Inflammatory macrophage (primary cell): ENCODE measurements at places on chromosomes 1 and 21.

GRCh38 chr1:165531021-165531420, 12.8 kb upstream of the LRRC52 start:
- no peak for DNase-seq

DNA sequence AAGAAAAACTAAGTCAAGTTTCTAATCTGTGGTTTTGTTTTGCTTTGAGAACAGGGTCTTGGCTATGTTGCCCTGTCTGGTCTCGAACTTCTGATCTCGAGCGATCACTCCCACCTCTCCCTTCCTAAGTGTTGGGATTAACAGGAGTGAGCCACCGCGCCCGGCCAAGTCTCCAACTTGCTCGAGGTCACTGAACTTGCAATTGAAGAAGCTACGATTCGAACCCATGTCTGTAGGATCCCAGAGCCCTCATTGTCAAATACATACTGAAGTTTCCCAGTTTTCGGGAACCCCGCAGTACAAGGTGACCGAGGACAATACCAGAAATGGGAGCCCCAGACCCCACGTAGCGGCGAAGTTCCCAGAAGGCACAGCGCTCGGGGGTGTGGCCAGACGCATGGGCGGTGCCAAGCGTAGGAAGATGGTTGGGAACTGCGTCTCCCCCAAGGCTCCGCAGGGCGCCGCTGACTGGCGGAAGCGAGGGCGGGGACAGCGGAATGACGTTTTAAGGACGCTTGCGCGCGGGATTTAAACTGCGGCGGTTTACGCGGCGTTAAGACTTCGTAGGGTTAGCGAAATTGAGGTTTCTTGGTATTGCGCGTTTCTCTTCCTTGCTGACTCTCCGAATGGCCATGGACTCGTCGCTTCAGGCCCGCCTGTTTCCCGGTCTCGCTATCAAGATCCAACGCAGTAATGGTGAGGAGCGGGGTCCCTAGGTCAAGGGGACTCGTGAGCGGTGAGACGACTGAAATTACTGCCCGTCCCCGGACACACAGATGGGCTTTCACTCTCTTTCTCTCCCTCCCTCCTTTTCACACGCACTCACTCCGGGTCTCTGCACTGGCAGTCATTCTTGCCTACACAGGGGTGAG, at the start of gene KIF2C:
TSS of gene KIF2C (plus strand) at position 531 of the 872 bp plus-strand sequence. CDS start at position 627, 96 bp downstream.
- peak; percentile 99 for DNase-seq

DNA sequence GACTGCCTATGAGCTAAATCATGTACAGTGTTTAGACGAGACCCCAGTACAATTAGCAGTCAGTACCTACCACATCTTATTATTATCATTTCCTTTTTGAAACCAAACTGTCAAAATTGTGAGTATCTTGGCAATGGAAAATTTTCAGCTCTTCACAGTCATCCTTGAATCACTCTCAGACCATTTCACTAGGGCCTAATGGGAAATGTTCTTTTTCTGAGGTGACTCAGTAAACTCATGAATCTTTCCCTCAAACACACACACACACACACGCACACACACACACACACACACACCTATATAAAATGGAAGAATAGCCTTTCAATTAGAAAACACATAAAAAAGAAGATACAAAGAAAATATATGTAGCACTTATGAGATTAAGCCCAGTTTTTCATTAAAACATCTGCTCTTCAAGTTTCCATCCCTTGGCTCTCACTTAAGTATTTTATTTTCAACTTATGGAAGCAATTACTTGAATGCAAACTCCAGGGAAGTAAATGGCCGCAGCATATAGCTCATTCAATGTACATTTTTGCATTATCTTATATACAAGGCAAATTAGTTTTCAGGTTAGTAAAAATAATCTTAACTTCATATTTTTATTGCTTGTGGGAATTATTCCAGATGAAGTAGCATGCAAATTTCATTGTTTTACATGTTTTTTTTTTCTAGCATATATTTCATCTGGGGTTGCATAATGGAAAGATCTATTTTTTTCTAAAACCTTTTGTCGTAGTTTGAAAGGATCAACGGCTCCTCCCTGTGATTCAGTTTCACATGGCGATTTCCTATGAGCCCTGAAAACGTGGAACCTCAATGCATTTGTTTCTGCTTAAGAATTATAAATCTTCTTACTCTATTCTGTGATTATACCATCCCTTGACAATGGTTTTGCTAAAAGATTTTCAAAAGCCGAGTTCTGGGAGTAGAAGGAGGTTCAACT, 46.3 kb upstream of the TMPRSS15 start:
- no peak for DNase-seq

- DNase-seq = peak; percentile 89
These were observed 6.0 kb upstream of the PIGC start for GRCh38 chr1:172449585-172450523.

DNA sequence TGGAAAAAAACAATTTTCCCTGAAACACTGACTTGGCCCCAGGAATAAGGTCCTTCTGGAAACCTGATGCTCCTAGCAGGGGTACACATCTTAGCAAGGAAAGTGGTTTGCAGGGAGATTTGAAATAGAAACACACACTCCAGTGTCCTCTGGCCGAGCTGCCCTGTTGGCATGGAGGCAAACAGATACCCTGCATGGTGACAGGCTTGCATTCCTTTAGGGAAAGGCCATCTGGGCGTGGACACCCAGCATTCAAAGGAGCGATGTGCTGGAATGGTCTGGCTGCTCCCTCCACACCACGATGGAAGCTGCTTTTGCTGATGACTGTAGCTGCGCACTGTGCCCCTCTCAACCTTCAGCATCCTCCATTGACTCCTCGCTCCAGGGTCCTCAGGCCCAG, 41.5 kb upstream of the BCAR3 start:
- no peak for DNase-seq

DNA sequence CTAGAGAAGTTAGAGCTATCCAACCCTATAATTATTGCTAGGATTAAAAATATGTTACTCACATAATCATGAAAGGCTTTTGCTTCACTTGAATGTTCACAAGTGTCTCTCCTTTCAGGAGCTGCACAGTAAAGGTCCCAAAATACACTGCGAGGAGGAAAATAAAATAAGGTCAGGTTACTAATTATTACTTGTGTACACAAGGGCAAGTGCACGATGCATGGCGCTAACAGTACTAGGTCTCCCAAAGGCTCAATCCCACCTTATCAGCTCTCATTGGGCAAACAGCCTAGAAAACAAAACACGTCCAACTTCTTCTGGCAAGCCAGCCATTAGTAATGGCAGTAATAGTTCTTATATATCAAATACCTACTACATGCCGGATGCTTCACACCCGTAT, 4.4 kb downstream of the SSBP3 start:
- no peak for DNase-seq

- no peak for DNase-seq
These were observed 131.9 kb upstream of the LYPLAL1 start for GRCh38 chr1:219041818-219042217.

- DNase-seq = no peak
These were observed 356.2 kb downstream of the KCTD3 start for GRCh38 chr1:215923129-215923824.

DNA sequence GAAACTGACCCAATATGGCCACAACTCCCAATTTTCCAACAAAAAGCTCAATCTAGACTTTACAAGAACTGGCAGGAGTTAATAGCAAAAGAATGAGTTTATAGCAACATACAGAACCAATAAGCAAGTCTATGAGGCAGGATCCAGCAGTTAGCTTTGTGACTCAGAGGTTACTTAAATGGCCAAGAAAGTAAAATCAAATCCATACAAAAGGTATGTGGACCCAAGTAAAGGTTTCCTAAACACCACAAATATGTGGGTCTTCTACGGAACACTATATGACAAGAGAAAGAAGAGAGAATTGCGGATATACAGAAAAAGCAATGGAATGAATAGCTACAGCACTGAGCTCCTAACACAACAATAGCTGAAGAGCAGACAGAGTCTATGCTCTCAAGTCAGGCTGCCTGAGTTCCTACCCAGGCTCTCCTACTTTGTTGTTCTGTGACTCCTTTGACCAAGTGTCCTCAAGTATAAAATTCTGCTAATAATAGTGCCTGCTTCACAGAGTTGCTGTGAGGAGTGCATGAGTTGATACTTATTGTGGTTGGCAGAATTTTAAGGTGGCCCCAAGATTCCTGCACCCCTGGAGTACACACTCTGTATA, 204.3 kb downstream of the SMYD3 start:
- DNase-seq = no peak

DNA sequence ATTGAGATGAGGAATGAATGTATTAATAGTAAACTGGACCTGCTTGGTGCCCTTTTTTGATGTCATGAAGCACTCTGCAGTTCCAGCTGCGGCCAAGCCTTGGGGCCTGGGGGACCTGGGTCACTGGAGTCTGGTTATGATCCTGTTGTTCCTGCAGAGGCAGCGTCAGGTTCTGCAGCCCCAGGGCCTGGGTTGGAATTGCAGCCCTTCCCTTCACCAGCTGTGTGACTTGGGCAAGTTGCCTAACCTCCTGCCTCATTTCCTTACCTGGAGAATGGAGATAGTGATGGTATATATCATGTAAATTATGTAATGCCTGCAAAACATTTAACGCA, 9.1 kb upstream of the ATP5PO start:
- DNase-seq = no peak

GRCh38 chr1:26378088-26378878, 5.7 kb upstream of the ZNF683 start:
- DNase-seq = peak; percentile 70

GRCh38 chr21:31103163-31103562, 64.9 kb upstream of the KRTAP19-8 start:
- no peak for DNase-seq

DNA sequence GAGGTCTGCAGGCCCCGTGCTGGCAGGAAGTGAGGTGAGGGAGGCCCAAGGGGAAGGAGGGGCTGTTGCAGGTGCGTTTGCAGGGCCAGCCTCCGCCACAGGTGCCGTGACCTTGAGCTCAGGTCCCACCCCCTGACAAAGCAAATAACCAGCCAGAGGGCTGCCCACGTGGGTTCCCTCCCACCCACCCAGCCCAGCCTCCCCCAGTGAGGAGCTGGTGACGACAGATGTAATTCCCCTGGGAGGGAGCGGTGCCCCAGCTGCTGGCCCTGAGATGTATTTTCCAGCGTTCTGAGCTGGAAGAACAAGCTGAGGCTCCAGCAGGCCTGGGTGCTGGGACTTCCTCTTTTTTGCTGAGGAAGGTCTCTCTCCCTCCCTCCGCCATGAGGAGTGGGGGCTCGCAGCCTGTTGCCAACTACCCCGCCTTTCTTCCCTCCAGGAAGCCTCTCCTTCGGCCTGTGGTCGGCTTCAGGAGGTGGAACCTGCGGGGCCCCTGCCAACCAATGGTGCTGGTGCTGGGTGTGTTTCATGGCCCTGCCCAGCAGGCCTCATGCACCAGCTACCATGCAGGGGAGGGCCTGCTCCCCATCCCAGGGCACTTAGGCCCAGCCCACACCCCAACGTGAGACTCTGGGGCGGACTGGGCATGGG, 153.2 kb downstream of the PRDM16 start:
- no peak for DNase-seq

DNA sequence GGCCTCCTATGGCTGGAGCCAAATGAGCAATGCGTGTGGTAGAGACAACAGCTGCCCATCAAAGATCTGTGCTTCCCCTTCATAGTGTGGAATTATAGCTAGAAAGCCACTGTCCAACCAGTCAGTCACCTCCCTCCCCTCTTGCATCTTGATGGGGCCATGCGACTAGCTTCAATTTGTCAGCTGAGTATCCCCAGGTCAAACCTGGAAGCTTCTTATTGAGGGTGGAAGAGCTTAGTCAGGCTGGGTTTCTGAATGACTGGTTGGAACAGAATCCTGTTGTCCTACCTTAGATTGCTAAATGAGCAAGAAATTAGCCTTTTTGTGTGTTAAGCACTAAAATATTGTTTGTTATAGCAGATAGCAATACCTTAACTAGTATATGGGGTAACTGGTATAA, 625.4 kb downstream of the PTPRC start:
- DNase-seq = no peak

DNA sequence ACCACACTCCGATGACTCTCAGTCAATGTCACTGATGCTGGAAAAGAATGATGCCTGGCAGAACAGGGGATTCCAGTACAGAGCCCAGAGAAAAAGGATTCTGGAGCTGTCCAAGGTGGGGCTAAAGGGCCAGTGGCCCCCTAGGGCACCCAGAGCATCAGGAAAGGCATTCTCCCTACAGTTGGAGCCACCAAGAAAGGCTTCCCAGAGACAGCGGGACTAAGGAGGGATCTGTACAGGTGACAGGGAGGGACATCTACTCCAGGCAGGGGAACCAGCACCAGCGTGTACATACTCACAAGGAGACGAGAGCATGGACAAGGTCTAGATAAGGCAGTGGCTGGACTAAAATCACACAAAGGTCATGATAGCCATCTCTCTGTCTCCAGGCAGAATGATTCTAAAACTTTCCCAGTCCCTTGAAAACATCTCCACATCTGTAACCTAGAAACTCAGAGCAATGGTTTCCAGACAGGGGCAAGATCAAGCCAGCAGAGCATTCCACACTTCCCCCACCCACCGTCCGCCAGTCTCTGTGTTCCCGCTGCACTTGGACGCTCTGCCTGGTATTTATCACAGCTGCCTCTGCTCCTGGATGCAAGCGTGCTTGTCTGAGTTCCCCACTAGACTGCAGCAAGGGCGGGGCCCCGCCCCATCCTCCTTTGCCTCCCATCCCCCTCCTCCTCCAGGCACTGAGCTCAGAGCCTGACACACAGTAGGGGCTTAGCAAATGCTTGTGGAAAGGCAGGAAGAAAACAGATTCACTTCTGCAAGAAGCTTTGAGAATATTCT, 111.6 kb upstream of the ZC3H12A start:
- no peak for DNase-seq

DNA sequence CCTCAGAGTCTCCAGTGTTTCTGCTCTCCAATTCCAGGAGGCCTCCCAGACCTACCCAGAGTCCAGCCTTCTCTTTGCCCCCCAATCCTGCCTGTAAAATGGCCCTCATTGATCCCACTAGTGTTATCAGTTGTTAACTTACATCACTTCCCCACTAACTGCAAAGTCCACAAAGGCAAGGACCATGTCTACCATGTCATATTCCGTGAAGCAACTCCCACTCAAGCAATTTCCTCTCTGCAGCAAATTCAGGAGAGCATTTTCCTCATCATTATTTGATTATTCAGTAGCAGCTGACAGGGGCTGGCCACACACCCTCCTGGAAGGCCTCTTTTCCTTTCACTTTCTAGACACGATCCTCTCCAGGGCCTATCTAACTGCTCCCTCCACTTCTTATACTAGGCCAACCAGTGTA, 153.5 kb downstream of the RERE start:
- peak; percentile 58 for DNase-seq

- DNase-seq = no peak
These were observed 969.0 kb downstream of the TTLL7 start for GRCh38 chr1:83029916-83030315.
